ENCODE measurements at places on chromosomes 3 and 15.

DNA sequence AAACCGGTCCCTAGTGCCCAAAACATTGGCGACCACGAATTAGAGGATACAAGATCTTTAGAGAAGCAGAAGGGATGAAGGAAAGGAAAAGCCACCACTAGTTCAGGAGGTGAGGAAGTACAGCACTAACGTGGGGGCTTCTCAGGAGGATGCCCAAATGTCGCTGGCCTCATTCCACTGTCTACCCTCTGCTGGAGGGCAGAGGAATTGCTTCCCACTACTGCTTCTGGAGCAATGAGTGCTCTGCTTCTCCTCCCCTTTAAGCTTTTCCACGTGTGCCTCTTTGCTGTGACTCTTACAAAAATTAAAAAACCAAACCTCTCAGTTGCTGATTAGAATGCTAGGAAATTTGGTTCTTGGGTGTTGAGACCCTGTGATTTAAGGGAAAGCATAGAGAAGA, 281.3 kb downstream of the CLSTN2 start:
- no peak for DNase-seq

GRCh38 chr15:97806766-97807165, 153.7 kb upstream of the ARRDC4 start:
- no peak for DNase-seq

DNA sequence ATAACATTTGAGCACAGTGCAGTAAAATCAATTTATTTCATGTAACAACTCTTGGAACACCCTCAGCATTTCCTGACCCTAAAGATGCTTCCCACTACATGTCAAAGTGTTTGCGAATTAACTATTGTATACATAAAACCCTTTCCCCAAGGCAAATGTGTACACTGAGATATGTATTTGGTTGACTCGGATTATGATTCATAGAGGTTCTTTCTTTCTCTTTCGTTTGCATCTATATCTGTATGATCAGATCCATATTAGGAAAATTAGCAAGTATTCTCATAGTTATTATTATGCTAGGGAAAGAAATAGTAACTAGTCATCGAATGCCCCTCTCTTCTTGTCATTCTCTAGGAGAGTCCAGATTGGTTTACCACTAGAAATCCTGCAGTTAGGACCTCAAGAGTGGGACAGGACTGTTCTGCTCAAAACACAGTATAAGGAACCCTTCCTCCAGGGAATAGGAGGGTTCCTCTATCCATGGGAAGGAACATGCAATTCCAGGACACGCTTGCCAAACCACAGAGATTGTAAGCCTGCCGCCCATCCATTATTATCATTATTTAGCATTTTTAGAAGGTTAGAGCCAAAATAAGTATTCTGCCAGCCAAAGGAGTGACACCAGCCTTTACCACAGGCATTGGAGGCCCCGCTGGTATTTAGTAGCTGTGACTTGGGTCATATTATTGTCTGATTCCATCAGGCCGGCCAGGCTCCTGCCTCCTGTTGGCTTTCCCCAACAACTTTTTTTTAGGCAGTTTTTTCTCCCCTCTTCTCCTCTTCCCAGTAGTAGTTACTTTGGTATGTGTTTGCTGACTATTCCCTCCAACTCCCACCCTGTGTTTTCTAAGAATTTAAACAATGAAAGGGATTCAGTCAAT, 100.7 kb downstream of the GALK2 start:
- DNase-seq = no peak

DNA sequence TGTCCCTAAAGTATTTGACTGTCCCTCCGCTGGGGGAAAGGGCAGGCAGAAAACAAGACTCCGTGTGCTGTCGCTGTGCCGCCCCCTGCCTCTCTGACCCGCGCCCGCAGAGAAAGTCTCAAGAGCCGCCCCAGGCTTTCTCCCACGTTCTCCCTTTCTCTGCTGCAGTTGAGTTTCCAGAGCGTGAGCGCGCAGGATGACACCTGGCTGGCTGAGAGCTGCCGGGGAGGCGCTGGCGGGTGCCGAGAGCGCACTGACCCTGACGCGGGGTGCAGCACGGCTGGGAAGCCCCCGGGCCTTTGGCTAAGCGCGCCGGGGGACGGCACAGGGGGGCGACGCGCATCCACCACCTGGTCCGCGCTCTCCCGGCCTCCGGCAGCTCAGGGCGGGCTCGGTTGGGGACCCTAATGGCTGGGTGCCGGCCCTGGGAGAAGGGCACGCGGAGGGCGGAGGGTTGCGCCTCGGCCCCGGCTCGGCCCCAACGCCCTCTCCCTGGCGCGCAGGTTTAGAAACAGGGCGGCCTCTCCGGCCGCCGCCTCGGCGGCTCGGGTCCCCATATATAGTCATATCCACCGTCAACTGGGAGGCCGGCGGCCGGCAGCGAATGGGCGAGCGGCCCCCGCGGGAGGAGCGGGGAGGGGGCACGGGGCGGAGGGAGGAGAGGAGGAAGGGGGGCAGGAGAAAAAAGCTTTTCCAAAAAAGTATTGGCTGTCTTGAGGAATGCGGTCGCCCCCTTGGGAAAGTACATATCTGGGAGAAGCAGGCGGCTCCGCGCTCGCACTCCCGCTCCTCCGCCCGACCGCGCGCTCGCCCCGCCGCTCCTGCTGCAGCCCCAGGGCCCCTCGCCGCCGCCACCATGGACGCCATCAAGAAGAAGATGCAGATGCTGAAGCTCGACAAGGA, at the start of gene TPM1:
Gene TPM1 (plus strand): TSS at position 774 of the 903 bp plus-strand sequence. CDS start 83 bp downstream, at position 857.
- DNase-seq = no peak

GRCh38 chr3:142624341-142625152, 28.4 kb downstream of the PLS1 start:
- no peak for DNase-seq

DNA sequence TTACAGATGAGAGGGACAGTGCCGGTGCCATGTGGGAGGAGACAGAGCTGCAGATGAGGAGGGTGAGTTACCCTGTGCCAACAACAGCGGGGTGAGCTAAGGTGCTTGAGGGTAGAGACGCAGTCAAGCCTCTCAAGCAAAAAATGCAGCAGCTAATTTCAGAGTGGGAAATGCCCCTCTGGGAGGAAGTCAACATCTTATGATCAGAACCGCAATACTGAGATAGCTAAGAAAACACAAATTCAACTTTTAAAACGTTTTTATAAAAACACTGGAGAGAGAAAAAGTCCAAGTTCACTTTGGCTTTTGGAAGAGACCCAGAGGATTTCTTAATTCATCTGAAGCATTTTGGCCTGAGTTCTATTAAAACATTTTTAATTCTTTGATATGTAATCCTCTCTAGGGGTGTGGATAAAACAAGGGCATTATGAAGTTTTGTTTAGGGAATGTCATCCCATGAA, 319.2 kb downstream of the SLC9A9 start:
- no peak for DNase-seq

DNA sequence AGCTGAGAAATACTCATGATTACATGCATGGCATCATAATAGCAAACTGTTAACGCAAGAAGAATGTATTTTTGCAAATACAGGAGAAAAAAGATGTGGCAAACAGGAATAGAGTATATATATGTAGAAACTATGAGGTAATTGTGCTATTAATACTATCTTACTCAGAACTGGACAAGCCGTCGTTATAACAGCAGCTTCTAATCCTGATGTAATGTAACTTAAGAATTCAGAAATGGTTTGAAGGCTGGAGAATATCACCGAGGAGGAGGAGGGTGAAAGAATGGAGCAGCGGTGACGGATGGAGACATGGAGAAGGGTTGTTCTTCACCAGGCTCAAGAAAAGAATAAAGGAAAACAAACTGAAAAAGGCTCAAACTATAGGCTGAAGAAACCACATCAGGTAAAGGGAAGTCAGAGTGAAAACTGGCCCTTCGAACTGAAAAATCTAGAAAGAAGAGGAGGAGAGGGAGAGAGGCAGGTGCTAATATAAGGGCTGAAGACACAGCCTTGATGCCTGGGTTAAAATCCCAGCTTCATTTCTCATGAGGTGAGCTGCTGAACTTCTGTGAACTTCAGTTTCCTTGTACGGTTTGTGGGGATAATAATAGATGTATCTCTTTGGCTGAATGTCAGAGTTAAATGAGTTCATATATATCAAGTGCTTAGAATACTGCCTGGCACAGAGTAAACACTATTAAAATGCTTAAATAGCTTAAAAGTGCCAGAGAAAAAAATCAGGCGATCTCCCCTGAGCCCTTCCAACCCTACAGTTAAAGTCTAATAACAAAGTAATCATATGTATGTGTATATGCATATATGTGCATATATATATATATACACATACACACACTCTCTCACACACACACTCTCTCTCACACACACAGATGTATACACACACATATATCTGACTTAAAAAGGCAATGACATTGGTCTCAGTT, 43.9 kb downstream of the GOLIM4 start:
- no peak for DNase-seq

GRCh38 chr3:28039829-28040228, 201.6 kb upstream of the CMC1 start:
- no peak for DNase-seq

- no peak for DNase-seq
These were observed 2.6 kb upstream of the SUSD5 start for GRCh38 chr3:33221241-33221640.

DNA sequence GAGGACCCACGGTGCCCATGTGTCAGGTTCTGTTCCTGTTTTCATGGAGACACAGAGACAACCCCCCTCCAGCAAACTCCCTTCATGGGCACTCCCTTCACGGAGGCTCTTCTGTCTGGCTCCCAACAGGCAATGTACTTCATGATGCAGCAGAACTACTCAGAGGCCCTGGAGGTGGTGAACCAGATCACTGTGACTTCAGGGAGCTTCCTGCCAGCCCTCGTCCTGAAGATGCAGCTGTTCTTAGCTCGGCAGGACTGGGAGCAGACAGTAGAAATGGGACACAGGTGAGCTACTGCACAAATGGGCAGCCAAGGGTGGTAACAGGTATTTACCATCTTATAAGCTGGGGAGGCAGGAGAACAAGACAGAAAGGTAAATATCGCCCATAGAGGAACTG, 7.0 kb downstream of the TTC21A start:
- no peak for DNase-seq

- DNase-seq = peak; percentile 51
These were observed 730.2 kb downstream of the TUSC7 start for GRCh38 chr3:117439812-117440211.

DNA sequence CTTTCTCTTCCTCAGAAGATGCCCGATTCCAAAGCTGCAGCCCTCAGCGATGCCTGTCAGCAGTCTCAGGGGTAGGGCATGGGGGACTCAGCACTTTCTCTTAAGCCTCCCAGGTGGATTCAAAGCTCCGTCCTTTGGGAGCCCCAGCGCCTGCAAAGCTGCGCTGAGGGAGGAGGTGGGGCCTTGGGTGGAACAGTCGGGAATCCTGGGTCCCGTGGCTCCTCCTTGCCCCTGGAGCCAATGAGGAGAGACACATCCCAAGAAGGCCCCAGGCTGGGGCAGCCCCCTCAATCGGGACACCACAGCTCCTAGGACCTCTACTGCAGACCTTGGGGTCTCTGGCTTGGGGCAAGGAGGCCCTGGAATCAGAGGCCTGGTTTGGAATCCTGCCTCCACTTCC, 227.5 kb upstream of the IGF1R start:
- DNase-seq = no peak

DNA sequence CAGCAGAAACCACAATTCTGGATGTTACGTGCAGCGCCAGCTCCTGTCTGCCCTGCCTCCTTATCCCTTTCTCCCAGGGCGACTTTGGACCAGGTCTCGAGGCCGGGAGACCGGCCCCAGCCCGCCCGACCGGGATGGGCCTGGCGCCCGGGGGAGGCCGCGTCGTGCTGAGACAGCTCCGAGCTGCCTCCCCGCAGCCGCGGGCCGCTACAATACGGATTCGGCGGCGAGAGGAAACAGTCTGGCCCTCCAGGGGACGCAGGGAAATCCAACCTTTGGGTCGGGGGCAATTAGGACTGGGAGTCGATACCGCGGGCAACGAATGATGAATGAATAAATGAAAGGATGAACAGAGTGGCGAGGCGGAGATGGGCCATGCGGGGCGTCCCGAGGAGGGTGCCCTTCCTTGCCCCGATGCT, 537 bp downstream of the GRAMD2A start:
- peak; percentile 25 for DNase-seq

- no peak for DNase-seq
These were observed 102.6 kb upstream of the ABI3BP start for GRCh38 chr3:101095693-101096430.

GRCh38 chr15:47513471-47513870, 203.8 kb upstream of the SEMA6D start:
- DNase-seq = no peak

GRCh38 chr3:108051005-108051404, 39.8 kb downstream of the CD47 start:
- no peak for DNase-seq

DNA sequence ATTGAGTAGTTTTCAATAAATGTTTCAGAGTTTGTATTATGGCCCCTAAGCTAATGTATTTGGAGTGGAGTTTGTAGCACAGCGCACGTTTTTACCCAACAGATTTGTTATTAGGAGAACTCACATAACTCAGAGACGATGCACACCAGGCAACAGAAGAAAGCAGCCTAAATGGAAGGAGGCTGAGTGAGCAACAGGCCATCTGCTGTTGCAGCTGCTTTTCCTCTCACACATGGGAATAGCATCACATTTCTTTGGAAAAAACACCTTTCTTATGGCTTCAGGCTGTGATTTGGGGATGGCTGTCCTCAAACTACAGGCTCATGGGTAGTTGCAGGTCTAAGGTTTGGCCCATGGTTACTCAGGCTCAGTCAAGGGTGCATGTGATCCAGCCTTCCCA, 469.3 kb upstream of the MCTP2 start:
- DNase-seq = no peak

DNA sequence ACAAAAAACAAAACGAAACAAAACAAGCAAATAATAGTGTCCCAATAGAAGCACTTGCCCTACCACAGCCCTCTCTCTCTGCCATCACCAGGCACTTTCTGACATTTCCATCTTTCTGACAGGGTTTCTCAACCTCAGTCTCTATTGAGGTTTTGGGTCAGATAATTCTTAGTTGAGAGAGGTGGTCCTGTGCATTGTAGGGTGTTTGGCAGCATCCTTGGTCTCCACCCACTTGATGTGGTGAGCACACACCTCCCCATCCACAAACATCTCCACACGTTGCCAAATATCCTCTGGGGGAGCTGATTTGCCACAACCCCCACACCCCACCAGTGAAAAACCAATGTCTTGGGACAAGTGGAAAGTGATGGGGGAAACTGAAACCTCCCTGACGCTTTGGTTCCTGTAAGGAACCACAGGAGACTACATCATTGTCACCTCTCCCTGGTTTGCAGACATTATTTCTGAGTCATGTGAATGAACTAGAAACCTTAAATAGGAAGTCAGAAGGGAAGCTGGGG, 733.7 kb upstream of the CFAP20DC start:
- DNase-seq = no peak

DNA sequence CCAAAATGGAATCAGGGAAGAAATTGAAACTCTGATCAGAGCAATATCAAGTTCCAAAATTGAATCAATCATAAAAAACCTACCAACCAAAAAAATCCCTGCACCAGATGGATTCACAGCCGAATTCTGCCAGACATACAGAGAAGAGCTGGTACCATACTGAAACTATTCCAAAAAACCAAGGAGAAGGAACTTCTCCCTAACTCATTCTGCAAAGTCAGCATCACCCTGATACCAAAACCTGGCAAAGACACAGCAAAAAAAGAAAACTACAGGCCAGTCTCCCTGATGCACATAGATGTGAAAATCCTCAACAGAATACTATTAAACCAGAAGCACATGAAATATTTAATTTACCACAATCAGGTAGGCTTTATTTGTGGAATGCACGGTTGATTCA, 118.1 kb downstream of the MYRIP start:
- DNase-seq = no peak
